Stimulated activated CD4-positive, alpha-beta T cell treated with anti-CD3 and anti-CD28 coated beads, Interleukin-1b, Interleukin-23, amount 100 ng/mL, for 4 hours (primary cell): ENCODE measurements at places on chromosomes 3 and 15.

DNA sequence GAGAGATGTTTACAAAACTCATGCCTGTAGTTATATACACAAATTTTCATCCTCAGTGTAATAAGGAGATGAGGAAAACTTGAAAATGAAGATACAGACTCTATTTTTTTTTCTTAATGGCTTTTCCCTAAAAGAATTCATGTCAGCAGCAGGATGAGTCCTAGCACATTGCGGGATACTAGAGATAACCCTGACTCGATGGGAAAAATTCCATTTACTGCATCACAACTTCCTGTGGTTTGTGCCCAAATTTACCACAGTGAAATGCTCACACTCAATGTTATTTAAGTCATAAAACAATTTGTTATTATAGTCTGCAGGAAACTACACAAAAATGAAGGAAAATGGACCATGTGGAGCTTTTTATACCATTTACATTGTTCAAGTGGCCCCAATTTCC lies 581.9 kb upstream of the ZNF717 start:
- no peak for DNase-seq

- no peak for DNase-seq
Measured at GRCh38 chr15:48642795-48643194, 2.7 kb downstream of the FBN1 start.

GRCh38 chr3:127137757-127138536 lies 55.0 kb upstream of the PRR23E start:
- no peak for DNase-seq

DNA sequence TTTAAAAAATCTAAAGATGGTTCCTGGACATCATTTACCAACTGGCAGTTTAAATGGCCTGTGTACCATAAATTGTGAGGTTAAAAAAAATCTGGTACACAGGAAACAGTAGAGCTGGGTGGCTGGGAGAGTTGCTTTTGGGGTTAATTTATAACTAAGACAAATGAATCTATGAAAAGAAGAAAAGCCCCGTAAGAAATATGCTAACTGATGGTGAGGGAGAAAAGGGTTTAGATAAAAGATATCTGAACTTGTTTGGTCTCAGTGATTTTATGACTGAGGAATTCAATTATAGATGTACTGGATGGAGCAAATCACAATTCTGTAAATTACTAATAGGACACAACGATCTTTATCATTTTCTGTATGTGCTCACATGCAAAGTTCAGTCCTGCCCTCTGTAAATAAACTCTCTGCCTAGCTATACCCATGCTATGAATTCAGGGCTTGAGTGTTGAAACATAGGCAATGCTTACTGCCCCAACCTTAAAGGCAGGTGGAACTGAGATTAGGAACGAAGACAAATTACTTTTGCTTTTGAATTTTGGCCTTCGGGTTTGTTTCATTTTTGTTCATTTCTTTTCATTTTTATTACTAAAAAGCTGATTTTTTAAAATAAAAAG lies 28.0 kb downstream of the PPARG start:
- DNase-seq = no peak

DNA sequence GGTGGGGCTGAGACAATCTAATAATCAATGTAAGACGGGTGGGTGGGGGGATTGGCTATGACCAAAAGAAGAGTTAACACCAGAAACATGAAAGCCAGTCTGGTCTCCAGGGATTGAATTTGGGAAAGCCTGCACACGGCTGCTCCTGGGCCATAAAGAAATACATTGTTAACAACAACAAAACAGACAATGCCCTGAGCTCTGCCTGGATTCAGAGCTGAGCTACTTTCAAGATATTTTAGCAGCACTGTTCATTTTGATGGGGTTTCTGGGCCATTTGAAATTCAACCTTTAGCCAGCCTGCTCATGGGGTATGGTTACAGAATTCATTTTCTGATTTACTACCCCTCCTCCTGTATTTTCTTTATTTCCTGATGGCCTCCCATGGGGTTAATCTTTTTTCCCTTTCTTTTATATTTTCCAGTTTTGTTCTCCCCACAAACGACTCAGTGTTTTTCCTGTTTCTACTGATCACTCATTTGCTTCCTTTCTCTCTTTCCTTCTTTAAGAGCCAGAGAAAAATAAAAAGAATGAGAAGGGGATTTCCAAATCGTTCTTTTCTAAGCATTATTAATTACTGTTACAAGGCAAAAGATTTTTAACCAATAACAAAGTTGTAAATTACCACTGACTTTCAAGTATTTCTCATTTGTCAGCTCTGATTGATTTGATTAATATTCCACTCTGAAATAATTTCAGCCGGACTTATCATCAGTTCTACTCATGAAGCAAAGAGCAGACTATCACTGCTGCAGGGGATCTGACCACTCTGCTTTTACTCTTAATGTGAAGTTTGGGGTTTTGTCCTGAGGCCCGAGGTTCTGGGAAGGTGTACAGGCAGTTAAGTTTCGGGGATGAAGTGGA lies 19.6 kb downstream of the NR2F2 start:
- DNase-seq = no peak

DNA sequence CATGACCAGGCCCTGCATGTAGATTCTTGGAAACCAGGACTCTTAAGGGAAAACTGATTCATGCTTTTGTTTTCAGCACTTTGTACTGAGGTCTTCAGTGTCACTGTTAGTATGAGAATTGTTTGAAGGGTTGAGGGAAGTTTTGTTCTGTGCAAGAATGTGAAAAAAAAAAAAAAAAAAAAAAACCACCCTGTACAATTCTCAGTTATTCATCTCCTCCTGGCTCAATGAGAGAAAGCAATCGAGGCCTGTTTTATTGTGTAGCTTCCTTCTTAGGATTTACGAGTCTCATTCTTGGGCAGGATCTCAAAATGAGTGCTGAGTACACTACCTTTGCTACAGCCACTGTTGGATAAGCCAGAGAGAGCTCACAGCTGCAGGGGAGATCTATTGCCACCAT lies 469.5 kb downstream of the CNTN4 start:
- DNase-seq = no peak

DNA sequence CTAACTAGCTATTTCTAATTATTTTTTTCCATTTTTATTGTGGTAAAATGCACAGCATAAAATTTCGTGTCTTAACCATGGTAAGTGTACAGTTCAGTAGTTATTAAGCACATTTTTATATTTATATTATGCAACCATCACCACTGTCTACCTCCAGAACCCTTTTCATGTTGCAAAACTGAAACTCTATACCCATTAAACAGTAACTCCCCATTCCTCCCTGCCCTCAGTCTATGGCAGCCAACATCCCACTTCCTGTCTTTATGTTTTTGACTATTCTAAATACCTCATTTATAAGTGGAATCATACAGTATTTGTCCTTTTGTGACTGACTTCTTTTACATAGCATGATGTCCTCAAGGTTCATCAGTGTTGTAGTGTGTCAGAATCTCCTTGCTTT lies 25.5 kb downstream of the SLC35A5 start:
- DNase-seq = no peak

DNA sequence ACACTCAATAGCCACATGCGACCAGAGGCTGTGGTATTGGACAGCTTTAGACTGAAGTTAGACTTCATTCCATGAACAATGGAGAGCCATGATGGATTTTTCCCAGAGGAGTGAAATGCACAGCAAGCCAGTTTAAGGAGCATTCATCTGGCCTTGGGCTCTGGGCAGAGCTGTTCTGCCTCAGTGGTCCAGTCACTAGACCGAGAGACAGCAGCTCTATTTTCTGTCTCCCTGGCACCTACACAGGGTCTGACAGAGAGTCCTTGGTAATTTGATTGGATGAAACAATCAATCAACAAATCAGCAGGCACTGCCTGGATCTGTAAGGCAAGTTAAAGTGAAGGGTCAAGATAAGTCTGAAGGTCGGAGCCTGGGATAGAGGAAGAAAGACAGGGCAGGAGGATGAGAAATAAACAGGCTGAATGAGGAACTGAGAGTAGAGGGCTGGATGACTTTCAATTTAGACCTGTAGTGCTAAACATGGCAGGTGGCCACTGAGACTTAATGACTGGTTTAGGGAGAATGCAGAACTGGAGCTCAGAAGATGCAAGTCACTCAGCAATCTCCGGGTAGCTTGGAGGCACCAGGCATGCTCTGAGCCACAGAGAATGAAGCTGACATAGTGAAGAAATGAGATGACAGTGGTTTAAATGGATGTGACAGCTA lies 98.5 kb upstream of the SLC25A36 start:
- DNase-seq = no peak

GRCh38 chr3:101676216-101676764 lies 642 bp downstream of the ZBTB11 start:
- peak; percentile 81 for DNase-seq

DNA sequence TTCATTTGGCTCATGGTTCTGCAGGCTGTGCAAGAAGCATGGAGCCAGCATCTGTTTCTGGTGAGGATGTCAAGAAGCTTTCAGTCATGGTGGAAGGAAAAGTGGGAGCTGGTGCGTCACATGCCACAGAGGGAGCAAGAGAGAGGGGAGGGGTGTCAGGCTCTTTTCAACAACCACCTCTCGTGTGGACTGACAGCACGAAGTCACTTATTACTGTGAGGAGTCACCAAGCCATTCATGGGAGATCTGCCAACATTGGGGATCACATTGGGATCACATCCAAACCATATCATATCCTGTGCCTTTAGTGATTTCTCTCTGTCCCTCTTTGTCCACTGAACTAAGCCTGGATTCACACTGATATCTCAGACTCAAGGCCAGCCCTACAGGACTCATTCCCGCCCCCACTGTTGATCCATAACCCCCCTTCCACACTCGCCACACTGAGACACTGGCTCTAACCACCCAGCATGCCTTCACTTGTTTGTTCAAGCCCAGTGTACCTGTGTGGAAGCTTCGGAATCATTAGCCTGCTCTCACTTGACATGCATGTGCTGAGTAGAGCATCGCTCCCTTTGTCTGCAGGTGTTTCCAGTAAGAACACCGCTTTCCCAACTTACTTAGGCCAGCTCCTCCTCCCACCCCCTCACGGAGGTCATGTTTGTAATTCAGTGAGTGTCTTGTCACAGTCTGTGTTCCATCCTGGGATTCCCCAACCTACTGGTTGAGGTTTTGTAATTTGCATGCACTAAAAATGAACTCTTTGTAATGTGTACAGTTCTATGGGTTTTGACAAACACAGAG lies 132.2 kb downstream of the KLF13 start:
- no peak for DNase-seq

DNA sequence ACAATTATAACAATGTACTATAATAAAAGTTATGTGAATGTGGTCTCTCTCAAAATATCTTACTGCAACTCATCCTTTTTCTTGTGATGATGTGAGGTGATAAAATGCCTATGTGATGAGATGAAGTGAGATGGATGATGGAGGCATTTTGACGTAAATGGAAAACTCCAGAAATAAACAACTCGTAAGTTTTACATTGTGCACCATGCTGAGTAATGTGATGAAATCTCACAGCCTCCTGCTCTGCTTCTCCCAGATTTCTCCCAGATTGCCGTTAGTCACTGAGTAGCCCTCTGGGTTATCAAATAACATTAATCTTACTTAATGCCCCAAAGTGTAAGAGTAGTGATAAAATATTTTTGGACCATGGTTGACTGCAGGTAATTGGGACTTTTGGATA lies 64.8 kb upstream of the SLCO2A1 start:
- DNase-seq = no peak

DNA sequence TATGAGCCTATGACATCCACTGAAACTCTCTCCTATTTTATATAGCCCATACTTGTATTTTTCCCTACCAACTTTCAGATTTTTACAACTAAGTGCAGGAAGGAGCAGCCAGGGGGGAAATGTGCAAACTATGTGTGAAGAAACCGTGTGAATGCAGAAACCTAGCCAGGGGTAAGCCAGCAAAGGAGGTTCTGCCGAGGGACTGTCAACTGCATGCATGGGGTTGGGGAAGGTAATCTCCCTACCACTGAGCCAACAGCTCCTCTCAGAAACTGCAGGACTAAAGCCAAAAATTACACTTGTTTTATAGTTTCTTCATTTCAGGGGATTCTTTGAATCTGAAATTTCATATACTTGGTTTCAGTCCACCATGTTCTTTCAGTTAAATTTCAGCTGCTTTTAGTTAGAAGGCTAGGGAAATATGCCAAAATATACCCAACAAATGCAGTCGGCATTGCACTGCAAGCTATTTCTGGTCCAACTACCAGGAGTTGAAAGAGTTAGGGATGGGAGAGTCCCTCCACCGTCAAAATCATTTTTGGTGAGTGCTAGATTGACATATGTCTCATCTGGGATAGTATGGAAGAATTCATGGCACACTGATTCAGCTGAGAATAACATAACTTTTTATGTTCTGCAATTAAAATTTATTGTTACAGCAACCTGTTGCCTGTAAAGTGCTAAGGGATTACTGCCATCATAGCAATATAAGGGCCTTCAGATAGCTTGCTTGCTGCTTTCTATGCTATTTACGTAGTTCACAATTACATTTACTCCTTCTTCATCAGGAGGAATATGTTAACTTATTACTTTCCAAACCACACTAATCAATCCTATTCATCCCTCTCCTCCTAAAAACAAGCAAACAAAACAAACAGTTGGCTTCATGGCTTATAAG lies 904.2 kb downstream of the ROBO1 start:
- no peak for DNase-seq

DNA sequence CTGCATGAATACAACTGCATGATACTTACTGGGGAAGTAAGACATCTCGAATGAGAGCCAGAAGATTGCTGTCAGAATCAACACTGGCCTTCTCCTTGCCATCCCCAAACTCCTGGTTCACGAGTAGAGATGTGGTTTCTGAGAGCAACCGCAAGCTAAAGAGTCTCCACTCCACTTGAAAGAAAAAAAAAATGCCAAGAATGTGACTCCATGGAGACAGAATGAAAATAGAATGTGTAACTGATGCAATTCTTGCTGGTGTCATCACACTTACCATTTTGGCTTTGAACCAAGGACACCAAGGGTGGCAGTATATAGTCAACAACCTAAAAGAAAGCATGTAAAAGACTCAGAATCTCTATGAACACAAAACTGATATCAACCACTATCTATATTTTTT lies 280.4 kb downstream of the ULK4 start:
- DNase-seq = no peak

DNA sequence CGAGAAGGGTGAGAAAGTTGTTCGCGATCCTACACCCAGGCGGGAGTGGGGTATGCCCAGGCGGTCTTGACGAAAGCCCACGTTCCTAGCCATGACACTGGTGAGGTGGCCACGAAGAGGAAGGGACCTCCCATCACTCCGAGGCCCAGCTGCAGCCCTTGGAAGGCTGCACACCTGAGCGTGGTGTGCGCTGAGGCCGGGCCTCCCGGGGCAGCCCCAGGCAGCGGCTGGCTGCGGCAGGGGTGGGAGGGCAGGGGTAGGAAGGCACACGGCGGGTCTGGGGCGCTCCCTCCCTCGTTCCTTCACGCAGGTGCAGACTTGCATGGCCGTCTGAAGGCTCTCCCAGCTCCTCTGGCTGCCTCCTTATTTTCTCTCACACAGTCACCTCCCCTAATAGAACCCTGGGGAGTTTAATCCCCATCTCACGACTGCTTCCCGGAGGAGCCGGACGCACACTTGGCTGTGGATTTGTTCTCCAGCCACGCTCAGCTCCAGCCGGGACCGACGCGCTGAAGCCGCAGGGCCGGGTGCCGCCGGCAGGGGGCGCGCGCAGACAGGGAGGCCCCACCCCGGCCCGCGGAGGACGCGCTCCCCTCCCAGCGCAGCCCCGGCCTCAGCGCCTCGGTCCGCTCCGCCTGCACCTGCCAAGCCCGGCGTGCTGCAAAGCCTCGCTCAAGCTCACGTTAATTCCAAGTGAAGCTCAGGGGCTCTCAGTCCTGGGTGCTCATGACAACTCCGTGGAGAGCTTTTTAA lies 37.8 kb upstream of the MUC4 start:
- no peak for DNase-seq

- DNase-seq = no peak
Measured at GRCh38 chr15:22878103-22878502, 39.6 kb downstream of the NIPA2 start.

GRCh38 chr15:35161694-35162093 lies 76.6 kb upstream of the NANOGP8 start:
- DNase-seq = no peak

GRCh38 chr3:14389166-14389606 lies 13.2 kb upstream of the SLC6A6 start:
- DNase-seq = no peak
